HS-27A (cell line): ENCODE measurements at places on chromosomes 3 and 15.

DNA sequence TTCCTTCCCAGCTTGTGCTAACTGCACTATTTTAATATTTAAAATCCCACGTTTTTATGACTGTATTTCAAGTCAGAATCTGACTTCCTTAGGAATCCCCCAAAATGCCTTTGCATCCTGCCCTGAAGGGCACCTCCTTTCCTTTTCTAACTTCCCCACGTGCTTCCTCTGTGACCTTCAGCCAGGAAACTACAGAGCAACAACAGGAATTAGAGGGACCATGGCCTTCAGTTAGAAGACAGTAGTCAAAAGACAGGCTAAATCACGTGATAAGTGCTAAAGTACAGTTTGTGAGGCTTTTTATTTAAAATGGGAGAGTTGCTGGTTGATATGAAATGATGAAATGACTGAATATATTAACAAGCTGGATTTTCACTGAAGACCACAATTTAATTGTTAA, 11.8 kb upstream of the ABHD10 start:
- no peak for DNase-seq

DNA sequence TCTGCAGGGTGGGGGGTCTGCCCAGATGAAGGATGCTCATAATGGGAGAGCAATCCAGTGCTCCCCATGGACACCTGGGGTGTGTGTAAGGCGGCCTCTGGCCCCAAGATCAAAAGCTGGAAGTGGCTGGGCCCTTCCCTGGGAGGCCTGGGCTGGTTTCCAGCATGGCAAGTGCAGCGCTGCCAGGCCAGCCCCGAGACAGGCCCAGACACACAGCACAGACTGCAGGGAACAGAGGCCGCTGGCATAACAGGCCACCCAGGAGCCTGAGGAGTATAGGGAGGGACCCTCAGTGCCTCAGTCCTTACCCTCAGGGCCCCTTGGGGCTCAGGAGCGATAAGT, 10.0 kb downstream of the ITPKA start:
- no peak for DNase-seq

- no peak for DNase-seq
These were observed 41.5 kb downstream of the PRKCD start for GRCh38 chr3:53202331-53203015.

DNA sequence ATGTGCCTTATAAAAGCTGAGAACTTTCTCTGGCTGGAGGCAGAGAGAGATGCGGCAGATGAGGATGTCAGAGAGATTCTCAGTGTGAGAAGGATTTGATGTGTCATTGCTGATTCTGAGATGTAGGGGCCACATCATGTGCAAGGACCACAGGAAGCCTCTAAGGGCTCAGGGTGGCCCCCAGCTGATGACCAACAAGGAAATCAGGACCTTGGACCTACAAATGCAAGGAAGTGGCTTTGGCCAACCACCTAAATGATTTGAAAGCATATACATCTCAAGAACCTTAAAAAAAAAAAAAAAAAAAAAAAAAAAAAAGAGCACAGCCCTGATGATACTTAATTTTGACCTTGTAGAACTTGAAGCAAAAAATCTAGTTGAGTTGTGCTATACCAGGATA, 282.4 kb downstream of the ERC2 start:
- no peak for DNase-seq

DNA sequence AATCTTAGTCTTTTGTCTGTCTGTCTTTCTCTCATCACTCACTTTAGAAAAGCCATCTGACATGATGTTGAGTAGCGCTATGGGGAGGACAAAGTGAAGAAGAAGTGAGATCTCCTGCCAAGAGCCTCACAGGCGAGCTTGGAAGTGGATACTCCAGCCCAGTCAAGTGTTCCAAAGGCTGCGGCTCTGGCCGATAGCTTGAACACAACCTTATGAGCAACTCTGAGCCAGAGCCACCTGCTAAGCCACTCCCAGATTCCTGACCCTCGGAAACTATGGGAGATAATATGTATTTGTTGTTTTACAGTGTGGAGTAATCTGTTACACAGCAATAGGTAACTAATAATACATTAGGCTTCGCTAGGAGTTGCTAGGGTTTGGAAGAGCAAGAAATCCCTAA, 76.2 kb downstream of the MB21D2 start:
- DNase-seq: no peak

DNA sequence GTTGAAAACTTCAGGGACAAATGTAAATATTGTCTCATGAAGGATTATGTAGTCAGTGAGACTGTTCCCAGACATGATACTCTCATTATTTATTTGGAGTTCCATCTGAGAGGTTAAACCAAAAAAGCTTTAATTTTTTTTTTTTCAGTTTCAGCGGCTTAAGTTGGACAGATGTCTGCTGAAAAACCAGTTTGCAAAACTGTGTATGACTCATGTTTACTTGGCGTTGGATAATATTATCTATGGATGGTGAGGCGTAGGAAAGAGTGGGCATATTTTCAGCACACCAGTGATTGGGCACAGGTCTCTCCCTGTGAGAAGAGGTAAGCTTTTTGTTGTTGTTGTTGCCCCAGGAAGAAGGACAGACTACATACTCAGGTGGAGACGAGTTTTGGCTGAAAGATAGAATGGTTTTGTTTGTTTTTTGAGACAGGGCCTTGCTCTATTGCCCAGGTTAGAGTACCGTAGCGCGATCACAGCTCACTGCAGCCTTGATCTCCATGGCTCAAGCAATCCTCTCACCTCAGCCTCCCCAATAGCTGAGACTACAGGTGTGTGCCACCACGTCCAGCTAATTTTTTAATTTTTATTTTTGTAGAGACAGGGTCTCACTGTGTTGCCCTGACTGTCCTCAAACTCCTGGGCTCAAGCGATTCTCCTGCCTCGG, 16.4 kb upstream of the ANXA2 start:
- DNase-seq: no peak

- DNase-seq: no peak
These were observed 48.7 kb upstream of the VEPH1 start for GRCh38 chr3:157551961-157552360.

GRCh38 chr15:61807281-61807929, 252.8 kb downstream of the VPS13C start:
- no peak for DNase-seq

GRCh38 chr15:97899981-97900380, 60.5 kb upstream of the ARRDC4 start:
- DNase-seq: no peak

GRCh38 chr3:31758322-31758965, 222.6 kb downstream of the OSBPL10 start:
- DNase-seq: no peak

- DNase-seq: no peak
These were observed 252.9 kb downstream of the SHQ1 start for GRCh38 chr3:72595376-72595775.

GRCh38 chr3:118348169-118348557, 686.5 kb downstream of the IGSF11 start:
- no peak for DNase-seq

DNA sequence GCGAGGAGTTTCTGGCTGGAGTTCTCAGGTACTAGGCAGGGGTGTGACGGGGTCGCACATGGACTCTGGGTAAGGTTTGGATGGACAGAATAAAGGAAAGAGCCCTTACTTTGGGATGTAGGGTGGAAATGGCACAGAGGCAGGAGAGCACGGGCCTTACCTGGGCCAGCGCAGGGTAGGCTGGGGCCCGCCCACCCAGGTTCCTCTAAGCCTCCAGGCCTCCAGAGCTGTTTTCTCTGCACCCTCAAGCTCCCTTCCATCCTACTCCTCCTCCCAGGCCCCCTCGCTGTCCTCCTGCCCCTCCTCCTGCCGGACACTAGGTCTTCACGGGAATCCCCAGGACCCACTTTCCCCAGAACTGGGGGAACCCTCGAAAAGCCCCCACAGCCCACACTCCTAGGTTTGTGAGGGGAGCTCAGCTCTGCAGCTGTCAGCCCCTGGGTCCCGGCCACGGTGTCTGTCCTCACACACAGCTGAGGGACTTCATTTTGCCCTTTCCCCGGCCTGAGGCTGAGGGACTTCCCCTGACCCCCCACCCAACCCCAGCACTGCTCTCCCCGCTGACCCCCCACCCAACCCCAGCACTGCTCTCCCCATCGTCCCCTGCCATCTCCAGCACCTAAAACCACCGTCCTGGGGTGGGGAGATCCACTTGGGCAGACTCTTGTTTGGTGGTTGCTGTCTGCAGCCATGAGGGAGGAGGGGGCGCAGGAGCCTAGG, 53.0 kb upstream of the PCSK6 start:
- no peak for DNase-seq

DNA sequence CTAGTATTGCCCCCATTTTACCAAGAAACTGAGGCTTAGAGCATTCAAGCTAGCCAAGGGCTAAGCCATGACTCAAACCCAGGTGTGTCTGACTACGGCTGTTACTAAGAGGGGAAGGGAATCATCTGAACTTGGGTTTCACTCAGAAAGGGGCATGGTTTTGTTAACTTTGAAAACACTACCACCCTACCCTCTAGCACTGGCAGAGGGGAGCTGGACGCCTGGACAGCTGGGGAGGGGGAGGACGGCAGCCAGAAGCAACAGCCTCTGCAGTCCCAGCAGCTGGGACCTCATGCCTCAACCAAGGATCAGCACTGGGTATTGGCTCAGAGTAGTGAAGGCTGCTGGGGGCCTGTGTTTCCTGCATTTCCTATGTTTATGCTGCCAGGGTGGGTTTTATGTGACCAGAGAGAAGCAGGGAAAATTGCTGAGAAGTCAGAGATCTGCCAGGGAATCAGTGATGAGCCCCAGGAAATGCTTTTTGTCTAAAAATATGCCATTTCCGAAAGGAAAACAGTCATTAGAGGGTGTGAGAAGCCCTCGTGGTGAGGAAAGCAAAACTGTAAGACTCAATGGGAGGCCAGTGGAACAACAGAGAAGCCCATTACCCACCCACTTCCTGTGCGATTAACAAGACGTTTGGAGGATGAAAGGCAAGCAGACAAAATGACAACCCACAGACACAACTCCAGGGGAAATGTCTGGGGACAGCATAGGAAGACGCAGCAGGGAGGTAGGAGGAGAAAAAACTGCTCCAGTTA, 41.2 kb downstream of the LIPC start:
- DNase-seq: no peak

DNA sequence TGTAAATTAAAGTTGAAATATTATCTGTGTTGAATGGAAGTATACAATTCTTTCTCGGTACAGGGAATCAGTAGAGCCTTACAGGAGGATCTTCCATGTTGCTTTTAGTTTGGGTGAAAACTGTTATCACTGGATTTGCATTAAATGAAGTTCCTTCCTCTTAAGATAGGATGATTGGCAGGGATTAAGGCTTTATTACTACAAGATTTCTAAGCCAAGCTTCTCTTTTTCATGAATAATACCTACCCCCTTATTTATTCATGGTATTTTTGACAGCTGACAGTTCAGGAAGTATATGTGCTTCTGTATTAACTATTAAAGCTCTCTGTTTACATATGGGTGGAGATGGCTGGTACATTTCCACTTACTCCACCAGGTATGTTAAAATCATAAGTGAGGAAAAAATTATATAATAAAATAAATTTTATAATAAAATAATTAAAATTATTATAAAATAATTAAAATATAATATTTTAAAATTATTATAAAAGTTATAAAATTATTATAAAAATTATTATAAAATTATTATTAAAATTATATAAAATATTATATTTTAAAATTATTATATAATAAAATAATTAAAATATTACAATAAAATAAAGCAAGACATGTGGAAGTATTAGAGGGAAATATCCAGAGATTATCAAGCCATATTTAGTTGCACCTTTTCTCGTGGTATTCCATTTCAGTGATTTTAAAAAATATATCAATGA, 332.9 kb downstream of the ROBO2 start:
- no peak for DNase-seq

GRCh38 chr3:59318881-59319280, 269.1 kb upstream of the CFAP20DC start:
- DNase-seq: no peak
